ENCODE measurements at places on chromosomes 1 and 21. TPM values are rescaled to one million over a fixed set of nuclear protein-coding genes. Genes with fewer than 3 reads are reported as not detected.
A peak's percentile ranks its signal among the peaks of the same experiment; 100 is the strongest.

Gene MTMR11
- 0.60 TPM for polyA plus RNA-seq

- no peak for DNase-seq
- no peak overlapping the region for H3K4me3 ChIP-seq
- no peaks in the 10 kb centered on the region for H3K27me3 ChIP-seq
Observed at GRCh38 chr1:110800079-110800478, 72.9 kb upstream of the CD53 start.

GRCh38 chr1:227234998-227235405 lies 83.3 kb downstream of the CDC42BPA start:
- H3K36me3 ChIP-seq, result 0 out of 3 replicates have a peak, but pooled peaks cover 2% of the 10 kb centered on the region
- peak; percentile 86 for DNase-seq
- H3K4me3 ChIP-seq, result no peak overlapping the region
- H3K27me3 ChIP-seq, result no peaks in the 10 kb centered on the region
- peak overlapping the region; percentile 5 for H3K27ac ChIP-seq
- peaks cover 7% of the 10 kb centered on the region for H3K4me1 ChIP-seq

- DNase-seq, result no peak
- no peaks in the 10 kb centered on the region for H3K27me3 ChIP-seq
- H3K27ac ChIP-seq, result no peak overlapping the region
- H3K36me3 ChIP-seq, result no peaks in the 10 kb centered on the region
- H3K4me3 ChIP-seq, result no peak overlapping the region
- peaks cover 30% of the 10 kb centered on the region for H3K4me1 ChIP-seq
Observed at GRCh38 chr1:23533246-23534023, 2.4 kb upstream of the E2F2 start.

DNA sequence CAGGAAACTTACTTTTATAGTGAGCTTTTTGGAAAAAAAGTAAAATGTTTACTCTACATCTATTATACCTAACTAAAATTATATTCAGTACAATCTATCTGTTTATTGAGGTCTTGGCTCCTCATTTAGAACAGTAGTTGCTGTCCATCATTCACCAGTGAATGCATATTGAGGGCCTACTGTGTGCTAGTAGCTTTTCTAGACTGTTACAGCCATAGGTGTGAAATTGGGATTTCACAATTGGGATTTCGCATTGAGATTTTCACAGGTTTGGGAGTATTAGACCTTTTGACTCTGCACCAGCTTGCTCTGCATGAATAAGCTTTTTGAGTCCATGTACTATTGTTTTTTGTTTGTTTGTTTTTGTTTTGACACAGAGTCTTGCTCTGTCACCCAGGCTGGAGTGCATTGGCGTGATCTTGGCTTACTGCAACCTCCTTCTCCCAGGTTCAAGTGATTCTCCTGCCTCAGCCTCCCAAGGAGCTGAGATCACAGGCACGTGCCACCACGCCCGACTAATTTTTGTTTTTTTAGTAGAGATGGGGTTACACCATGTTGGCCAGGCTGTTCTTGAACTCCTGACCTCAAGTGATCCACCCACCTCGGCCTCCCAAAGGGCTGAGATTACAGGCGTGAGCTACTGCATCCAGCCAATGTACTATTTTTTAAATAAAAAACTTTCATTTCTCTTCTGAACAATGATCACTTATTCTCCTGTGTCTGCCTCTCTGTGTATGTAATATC lies 47.2 kb upstream of the ERRFI1 start:
- no peak for DNase-seq
- H3K4me3 ChIP-seq, result no peak overlapping the region
- no peaks in the 10 kb centered on the region for H3K4me1 ChIP-seq
- peaks cover 14% of the 10 kb centered on the region for H3K27me3 ChIP-seq
- H3K36me3 ChIP-seq, result no peaks in the 10 kb centered on the region

- no peaks in the 10 kb centered on the region for H3K4me1 ChIP-seq
- H3K27ac ChIP-seq, result no peak overlapping the region
- peaks cover 19% of the 10 kb centered on the region for H3K27me3 ChIP-seq
- no peak overlapping the region for H3K4me3 ChIP-seq
- no peak for DNase-seq
Observed at GRCh38 chr1:228753287-228753686, 18.0 kb downstream of the RHOU start.

Measured in K562 (cell line).